Subcutaneous preadipocyte (primary cell): ENCODE measurements at places on chromosomes 12 and 14. TPM values are rescaled to one million over a fixed set of nuclear protein-coding genes. Genes with fewer than 3 reads are reported as not detected.

Gene TBX3
- total RNA-seq = 79.4 and 113 TPM in 2 replicates

Gene GNS
- total RNA-seq = 123 and 135 TPM in 2 replicates

Gene HOXC9
- total RNA-seq = 2.9 and 8.8 TPM in 2 replicates

Gene TNFRSF1A
- 236 and 316 TPM in 2 replicates for total RNA-seq

Gene DLGAP5
- total RNA-seq = 33.8 and 44.4 TPM in 2 replicates

Gene GALNT16
- 2.3 and 3.3 TPM in 2 replicates for total RNA-seq

Gene SDR9C7
- total RNA-seq = not detected in 2 replicates

Gene MTERF2
- 3.5 and 5.1 TPM in 2 replicates for total RNA-seq

Gene WNT5B
- total RNA-seq = 56.6 and 76.4 TPM in 2 replicates

Gene CPNE6
- total RNA-seq = not detected in 2 replicates

Gene BMAL2
- total RNA-seq = 23.9 and 38.7 TPM in 2 replicates

Gene TPPP2
- total RNA-seq = not detected in 2 replicates

Gene SLCO1B1
- not detected in 2 replicates for total RNA-seq

Gene TC2N
- total RNA-seq = 1.2 and 1.5 TPM in 2 replicates

Gene GLIPR1
- total RNA-seq = 47.0 and 68.8 TPM in 2 replicates

Gene CDKL1
- 14.7 and 32.5 TPM in 2 replicates for total RNA-seq

Gene CHST11
- total RNA-seq = 9.2 and 14.3 TPM in 2 replicates

Gene DAD1
- 220 and 318 TPM in 2 replicates for total RNA-seq

Gene MMP19
- total RNA-seq = 9.2 and 9.9 TPM in 2 replicates

Gene SCNN1A
- total RNA-seq = under 0.01 TPM in 2 replicates

Gene KRT5
- total RNA-seq = 0.20 TPM in 1 of 2 replicates, not detected in the other
